Natural killer cell (primary cell): ENCODE measurements at places on chromosomes 11 and 22. TPM values are rescaled to one million over a fixed set of nuclear protein-coding genes. Genes with fewer than 3 reads are reported as not detected.

DNA sequence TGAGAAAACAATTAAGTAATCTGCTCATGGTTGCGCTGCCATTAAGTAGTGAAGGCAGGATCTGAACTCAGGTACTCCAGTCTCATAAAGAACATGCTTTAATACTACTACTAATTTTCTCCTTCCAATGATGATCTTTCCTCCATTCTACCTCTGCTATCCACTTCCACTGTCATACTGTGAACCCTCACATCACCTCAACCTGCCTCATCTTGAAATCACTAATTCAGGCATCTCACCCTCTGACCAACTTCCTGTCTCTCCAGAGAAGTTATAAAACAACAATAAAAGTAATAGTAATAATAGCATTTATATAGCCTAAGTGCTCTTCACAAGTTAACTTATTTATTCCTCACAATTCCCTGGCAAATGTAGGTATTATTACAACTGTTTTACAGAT, 57.1 kb upstream of the PSMA1 start:
- H3K4me1 ChIP-seq: peaks cover 22% of the 10 kb centered on the region
- no peaks in the 10 kb centered on the region for H3K36me3 ChIP-seq
- peak overlapping the region; percentile 96 for H3K27ac ChIP-seq
- peak; percentile 25 for DNase-seq
- H3K4me3 ChIP-seq: no peak overlapping the region

DNA sequence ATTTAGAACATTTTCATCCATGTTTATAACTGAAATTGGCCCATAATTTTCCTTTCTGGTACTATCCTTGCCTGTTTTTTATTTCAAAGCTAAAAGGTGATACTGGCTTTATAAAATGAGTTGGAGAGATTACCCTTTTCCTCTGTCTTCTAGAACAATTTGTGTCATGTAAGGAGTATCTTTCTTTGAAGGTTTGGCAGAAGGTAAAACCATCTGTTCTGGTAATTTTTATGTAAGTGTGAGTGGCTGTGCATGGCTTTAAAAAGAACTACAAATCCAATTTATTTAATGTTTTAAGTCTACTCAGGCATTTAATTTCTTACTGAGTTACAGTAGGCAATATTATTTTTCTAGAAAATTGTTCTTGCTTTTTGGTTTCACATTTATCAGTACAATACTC, 7.7 kb upstream of the MRGPRD start:
- no peak overlapping the region for H3K27ac ChIP-seq
- H3K4me3 ChIP-seq: no peak overlapping the region
- no peak for DNase-seq
- no peaks in the 10 kb centered on the region for H3K36me3 ChIP-seq
- peaks cover 3% of the 10 kb centered on the region for H3K27me3 ChIP-seq

The SLC22A8 gene
- not detected for total RNA-seq

The FERMT3 gene
- total RNA-seq: 196 TPM

The P2RY6 gene
- 0.40 TPM for total RNA-seq

The SCARF2 gene
- total RNA-seq: 1.8 TPM

The TUBA8 gene
- 1.2 TPM for total RNA-seq

GRCh38 chr11:9895006-9895405, 231.1 kb downstream of the SWAP70 start:
- peaks cover 3% of the 10 kb centered on the region for H3K36me3 ChIP-seq

The KRTAP5-9 gene
- not detected for total RNA-seq

- DNase-seq: peak; percentile 17
- peaks cover 18% of the 10 kb centered on the region for H3K4me1 ChIP-seq
- no peaks in the 10 kb centered on the region for H3K36me3 ChIP-seq
- H3K27ac ChIP-seq: no peak overlapping the region
These were observed 93.2 kb downstream of the CACNA1I start for GRCh38 chr22:39663751-39664150.

GRCh38 chr22:19635644-19636043, 78.7 kb upstream of the SEPTIN5 start:
- no peak for DNase-seq
- H3K4me1 ChIP-seq: no peaks in the 10 kb centered on the region
- no peaks in the 10 kb centered on the region for H3K27me3 ChIP-seq
- H3K4me3 ChIP-seq: no peak overlapping the region
- no peaks in the 10 kb centered on the region for H3K36me3 ChIP-seq

The CSNK2A3 gene
- total RNA-seq: 0.33 TPM

The MS4A7 gene
- total RNA-seq: 8.0 TPM

DNA sequence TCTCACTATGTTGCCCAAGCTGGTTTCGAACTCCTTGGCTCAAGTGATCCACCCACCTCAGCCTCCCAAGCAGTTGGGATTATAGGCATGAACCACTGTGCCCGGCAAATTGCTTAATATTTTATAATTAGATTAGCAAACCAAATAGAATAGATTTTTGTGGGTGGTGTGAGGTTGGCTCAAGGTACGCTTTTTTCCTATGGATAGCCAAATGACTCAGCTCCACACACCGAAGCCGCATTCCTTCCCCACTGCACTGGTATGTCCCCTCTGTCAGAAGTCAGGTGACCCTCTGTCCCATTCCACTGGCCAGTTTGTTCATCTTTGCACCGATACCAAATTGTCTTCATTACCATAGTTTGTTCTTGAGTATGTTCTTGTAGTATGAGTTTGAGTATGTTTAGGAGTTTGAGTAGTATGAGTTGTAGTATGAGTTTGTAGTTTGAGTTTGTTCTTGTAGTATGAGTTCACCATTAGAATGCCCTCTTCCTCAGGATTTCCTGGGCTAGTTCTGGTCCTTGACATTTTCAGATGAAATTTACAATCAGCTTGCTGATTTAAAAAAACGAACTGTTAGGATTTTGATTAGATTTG, 19.4 kb downstream of the SUSD2 start:
- H3K36me3 ChIP-seq: no peaks in the 10 kb centered on the region
- peaks cover 6% of the 10 kb centered on the region for H3K4me1 ChIP-seq
- H3K27ac ChIP-seq: no peak overlapping the region
- no peak overlapping the region for H3K4me3 ChIP-seq

DNA sequence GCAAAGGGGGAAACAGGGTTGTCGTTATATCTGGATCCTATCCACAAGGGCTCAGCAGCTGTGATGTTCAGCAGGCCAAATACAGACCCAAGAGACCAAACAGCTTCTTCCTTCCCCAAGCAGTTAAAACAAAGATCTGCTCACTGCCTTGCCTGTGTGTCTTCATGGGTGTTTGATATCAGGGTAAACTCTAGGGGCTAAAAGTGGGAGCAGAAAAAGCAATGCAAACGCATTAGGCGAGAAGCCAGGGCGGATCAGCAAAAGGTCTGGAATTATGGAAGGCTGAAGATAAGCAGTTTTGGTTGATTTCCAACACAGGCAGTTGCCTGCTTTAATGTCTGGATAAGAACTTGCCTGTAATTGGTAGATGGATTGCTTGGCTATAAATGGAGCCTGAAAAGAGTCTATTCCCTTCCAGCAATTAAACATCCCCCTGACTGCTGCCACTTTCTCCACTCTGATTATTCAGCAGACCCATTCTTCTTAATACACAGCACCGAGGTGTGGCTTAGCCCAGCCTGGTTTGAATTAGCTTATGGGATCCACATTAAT, 126.3 kb downstream of the COMMD9 start:
- no peak for DNase-seq
- H3K4me3 ChIP-seq: no peak overlapping the region
- H3K27ac ChIP-seq: no peak overlapping the region

The TEX54 gene
- not detected for total RNA-seq

GRCh38 chr11:72370201-72370600, 64.1 kb downstream of the CLPB start:
- no peak overlapping the region for H3K4me3 ChIP-seq
- no peaks in the 10 kb centered on the region for H3K4me1 ChIP-seq
- DNase-seq: no peak
- H3K36me3 ChIP-seq: no peaks in the 10 kb centered on the region

DNA sequence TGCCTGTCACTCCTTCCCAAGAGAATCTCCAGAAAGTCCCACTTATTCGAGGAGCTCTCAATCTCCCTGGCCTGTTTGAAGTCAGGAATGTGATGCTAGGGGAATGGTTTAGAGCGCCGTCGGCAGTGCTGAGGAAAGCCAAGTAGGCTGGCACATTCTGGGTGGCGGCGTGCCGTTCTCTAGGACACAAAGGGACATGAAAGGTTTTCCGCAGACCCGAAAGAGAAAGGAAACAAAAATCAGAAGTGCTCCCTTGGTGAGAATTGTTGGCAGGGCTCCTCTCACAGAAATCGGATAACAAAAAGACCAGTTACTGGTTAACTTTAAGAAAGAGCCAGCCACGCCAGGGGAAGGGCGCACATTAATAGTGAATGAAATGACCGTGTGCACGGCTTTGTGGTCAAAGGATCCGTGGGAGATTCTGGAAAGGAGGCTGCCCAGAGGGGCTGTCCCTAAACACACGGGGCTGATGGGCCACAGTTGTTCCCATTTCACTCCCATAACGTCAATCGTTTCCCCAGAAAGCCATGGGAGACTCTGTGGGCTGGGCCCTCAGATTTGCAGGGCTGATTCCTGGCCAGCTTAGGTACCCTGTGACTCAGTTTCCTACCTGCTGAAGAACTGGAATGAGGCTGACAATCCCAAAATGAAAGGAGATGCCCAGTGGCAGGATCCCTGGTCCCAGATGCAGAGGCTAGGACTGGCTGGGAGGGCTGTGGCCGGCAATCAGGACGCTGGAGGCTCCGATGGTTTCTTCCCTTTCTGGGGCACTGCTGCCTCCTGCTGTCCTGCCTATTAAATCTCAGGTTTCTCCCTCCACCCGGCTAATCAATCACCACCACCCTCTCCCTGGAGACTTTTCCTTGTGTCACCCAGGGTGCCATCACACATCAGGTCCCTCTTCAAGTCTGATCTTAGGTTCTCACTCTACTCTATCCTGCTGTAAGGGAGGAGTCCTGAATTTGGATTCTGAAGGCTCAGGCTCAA, 82.3 kb downstream of the RCN1 start:
- no peaks in the 10 kb centered on the region for H3K4me1 ChIP-seq
- H3K4me3 ChIP-seq: no peak overlapping the region
- H3K27me3 ChIP-seq: no peaks in the 10 kb centered on the region
- DNase-seq: no peak

DNA sequence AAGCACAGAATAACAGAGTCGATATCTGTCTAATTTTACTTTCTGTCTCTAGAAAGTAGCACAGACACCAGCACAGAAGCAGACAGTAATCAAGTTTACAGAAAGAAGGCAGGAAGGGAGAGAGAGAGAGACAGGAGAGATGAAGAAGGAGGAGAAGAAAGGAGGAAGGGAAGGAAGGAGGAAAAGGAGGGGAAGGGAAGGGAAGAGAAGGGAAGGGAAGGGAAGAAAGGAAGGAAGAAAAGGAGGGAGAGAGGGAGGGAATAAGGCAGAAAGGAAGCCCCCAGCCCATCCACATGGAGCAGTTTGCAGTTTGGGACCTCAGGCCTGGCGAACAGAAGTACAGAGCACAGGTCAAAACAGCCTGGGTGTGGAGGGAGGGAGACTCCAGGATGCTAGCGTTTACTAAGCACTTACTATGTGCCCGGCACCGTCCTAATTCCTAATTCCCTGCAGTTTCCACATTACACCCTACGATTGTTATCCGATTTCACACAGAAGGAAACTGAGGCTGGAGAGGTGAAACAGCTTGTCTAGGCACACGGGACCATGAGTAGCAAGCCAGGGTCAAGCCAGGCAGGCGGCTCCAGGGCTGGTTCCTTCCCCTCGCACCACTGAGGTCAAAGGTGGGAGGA, 46.0 kb upstream of the WNT7B start:
- H3K27ac ChIP-seq: no peak overlapping the region
- H3K36me3 ChIP-seq: no peaks in the 10 kb centered on the region
- no peak for DNase-seq
- peaks cover 16% of the 10 kb centered on the region for H3K27me3 ChIP-seq
- no peak overlapping the region for H3K4me3 ChIP-seq

DNA sequence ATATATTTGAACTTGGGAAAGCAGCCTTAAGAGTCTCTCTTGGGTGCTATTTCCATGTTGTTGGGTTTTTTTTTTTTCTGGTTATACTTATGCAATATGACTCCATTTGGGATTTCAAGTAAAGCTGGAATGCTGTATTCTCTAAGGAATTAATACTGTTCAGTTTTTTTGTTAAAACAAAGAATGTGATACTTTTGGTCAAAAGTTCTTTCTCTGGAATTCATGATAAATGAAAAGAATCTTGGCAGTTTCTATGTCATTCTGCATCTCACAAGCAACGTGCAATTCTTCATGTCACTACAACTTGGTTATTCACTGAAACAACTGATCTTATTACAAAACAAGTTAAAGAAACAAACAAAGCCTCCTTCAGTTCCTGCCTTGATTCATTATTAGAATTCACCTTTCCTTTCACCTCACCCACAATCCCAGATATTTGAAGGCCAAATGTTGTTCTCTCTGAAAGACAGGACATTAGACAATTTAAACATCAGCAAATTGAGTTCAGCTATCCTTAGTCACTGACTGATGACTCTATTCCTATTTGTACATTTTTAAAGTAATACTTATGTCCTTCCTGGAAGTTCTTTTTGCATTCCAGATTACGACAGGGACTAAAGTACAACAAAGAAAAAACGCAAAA, 176.2 kb downstream of the SBF2 start:
- no peak overlapping the region for H3K27ac ChIP-seq
- H3K4me1 ChIP-seq: no peaks in the 10 kb centered on the region

DNA sequence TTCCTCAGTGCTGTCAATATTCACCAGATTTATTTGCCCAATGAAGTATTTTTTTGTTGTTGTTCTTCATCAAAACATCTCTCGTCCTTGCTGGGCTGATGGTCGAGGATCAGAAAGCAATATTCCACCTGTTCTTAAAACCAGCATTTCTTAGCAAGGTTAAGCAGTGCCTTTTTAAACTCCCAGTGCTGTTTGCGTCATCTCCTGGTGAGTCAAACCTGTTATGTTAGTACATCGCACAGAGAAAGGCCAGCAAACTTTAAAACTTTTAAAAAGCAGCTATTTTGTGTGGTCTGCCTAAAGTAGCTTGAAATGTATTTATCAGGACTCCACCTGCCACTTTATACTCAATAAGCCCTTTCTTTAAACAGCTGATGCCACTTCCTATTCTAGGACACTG, 802.0 kb downstream of the KCNA4 start:
- no peak overlapping the region for H3K27ac ChIP-seq
- H3K4me3 ChIP-seq: no peak overlapping the region
- H3K27me3 ChIP-seq: no peaks in the 10 kb centered on the region
- H3K4me1 ChIP-seq: no peaks in the 10 kb centered on the region
- no peaks in the 10 kb centered on the region for H3K36me3 ChIP-seq

The KRTAP5-1 gene
- not detected for total RNA-seq

The PHETA2 gene
- total RNA-seq: 1.2 TPM

The CDK2AP2 gene
- 65.5 TPM for total RNA-seq

The RAB39A gene
- total RNA-seq: not detected

The FAM118B gene
- total RNA-seq: 9.7 TPM

GRCh38 chr11:36441610-36442208, 68.4 kb downstream of the TRAF6 start:
- peaks cover 80% of the 10 kb centered on the region for H3K36me3 ChIP-seq
- H3K4me1 ChIP-seq: peaks cover 4% of the 10 kb centered on the region
- no peak overlapping the region for H3K4me3 ChIP-seq
- H3K27ac ChIP-seq: peak overlapping the region; percentile 5

The C22orf42 gene
- not detected for total RNA-seq

GRCh38 chr11:76069001-76069400, 137.3 kb downstream of the WNT11 start:
- H3K4me1 ChIP-seq: no peaks in the 10 kb centered on the region
- H3K36me3 ChIP-seq: peaks cover 21% of the 10 kb centered on the region
- DNase-seq: no peak

The SCN3B gene
- not detected for total RNA-seq
